ENCODE measurements at places on chromosomes 7 and 10. TPM values are rescaled to one million over a fixed set of nuclear protein-coding genes. Genes with fewer than 3 reads are reported as not detected.

PTER gene
- total RNA-seq = 33.1 TPM

TDRD1 gene
- 0.25 TPM for total RNA-seq

C10orf90 gene
- total RNA-seq = not detected

TBRG4 gene
- 163 TPM for total RNA-seq

CALML3 gene
- not detected for total RNA-seq

DNA sequence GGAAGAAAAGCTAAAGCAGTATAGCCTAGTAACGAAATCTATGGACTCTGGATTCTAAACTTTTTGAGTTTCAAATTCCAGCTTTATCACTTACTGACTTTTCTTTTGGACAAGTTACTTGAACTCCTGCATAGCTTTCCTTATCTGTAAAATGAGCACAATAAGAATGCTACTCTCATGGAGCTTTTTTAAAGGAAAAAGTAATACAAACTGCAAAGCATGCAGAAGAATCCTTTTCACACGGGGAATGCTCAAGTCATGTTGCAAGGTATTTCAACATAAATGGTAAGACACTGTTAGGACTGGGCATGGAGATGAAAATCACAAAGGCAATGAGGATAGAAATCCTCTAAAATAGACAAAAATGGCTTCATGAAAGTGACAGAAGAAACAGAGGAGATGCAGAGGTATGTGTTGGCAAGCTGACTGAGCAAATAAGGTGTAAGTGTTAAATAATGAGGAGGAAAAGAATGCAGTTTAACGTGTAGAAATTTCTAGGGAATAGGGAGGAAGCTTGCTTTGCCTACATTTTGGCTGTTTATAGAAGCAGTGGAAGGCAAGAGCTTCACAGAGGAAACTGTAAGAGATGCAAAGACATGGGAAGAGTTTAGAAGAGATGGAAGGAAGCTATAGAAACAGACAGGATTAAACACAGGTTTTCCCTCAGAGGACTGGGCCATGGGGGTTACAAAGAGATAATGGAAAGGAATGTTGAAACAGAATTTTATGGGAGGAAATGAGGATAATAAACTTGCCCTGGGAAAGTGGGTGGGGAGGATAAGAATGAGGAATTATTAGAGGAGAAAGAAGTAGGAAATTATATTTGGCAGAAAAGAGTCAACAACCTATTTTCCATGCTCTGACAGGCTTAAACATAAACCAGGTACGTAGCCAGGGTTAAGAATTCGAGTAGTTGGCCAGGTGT is 28.8 kb upstream of the SNX13 start:
- H3K4me3 ChIP-seq = no peak overlapping the region
- H3K27ac ChIP-seq = no peak overlapping the region
- peaks cover 7% of the 10 kb centered on the region for H3K27me3 ChIP-seq
- DNase-seq = no peak
- H3K4me1 ChIP-seq = no peaks in the 10 kb centered on the region

- H3K27me3 ChIP-seq = peaks cover 9% of the 10 kb centered on the region
- H3K4me3 ChIP-seq = no peak overlapping the region
- DNase-seq = no peak
- H3K36me3 ChIP-seq = no peaks in the 10 kb centered on the region
- no peak overlapping the region for H3K27ac ChIP-seq
Observed at GRCh38 chr10:3354174-3354900, 181.8 kb upstream of the PITRM1 start.

GRCh38 chr7:88318196-88318595 is 11.5 kb upstream of the STEAP4 start:
- H3K4me1 ChIP-seq = no peaks in the 10 kb centered on the region
- no peak overlapping the region for H3K4me3 ChIP-seq
- no peak for DNase-seq
- no peak overlapping the region for H3K27ac ChIP-seq

DNA sequence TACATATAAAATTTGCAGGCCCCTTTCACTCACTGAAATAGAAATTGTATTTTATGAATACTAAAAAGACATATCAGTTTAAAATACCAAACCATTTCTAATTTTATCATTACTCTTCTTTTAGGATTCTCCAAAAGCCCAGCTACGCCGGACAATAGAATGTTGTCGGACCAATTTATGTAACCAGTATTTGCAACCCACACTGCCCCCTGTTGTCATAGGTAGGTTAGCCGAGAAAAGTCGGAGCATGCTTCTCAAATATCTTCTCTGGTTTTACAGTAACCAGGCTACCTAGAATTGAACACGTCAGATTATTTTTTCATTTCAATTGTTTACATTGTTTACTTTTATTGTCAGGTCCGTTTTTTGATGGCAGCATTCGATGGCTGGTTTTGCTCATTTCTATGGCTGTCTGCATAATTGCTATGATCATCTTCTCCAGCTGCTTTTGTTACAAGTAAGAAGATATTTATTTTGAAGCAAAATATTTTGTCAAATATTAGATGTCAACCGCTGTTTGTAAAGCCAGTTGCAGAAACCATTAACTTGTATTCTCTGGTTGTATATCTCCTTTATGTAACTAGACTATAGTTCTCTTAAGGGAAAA is 57.6 kb downstream of the MMRN2 start:
- peak; percentile 60 for DNase-seq
- peaks cover 8% of the 10 kb centered on the region for H3K36me3 ChIP-seq
- H3K27me3 ChIP-seq = no peaks in the 10 kb centered on the region
- H3K27ac ChIP-seq = no peak overlapping the region
- peaks cover 3% of the 10 kb centered on the region for H3K4me1 ChIP-seq

DNA sequence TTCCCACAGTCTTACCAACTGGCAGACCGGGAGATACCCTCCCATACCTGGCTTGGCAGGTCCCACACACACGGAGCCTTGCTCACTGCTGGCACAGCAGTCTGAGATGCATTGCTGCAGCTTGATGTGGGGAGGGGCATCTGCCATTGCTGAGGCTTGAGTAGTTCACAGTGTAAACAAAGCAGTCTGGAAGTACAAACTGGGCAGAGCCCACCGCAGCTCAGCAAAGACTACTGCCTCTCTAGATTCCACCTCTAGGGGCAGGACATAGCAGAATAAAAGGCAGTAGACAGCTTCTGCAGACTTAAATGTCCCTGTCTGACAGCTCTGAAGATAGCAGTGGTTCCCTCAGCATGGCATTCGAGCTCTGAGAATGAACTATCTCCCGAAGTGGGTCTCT is 69.6 kb upstream of the RELN start:
- no peak overlapping the region for H3K4me3 ChIP-seq
- no peaks in the 10 kb centered on the region for H3K4me1 ChIP-seq
- no peaks in the 10 kb centered on the region for H3K36me3 ChIP-seq
- peaks cover 3% of the 10 kb centered on the region for H3K27me3 ChIP-seq
- H3K27ac ChIP-seq = no peak overlapping the region

DNA sequence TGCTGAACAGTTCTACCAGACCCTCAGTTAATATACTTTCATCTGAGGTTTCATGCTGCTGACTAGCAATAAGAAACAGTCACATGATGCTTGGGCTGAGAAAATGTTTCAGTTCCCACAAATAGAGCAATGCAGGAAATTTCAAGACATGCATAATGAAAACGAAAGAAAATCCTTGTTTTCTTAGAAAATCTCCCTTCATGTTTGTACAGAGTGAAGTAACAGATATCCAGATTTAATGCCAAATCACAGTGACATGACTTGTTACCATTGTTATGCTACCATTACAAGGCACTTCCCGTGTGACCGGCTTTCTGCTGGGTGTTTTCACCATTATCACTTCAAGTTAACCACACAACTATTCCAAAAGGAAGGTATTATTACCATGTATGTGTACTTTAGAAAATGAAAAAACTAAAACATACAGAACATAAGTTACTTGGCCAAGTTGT is 121.7 kb downstream of the DOCK4 start:
- no peak overlapping the region for H3K27ac ChIP-seq
- H3K4me3 ChIP-seq = no peak overlapping the region
- H3K4me1 ChIP-seq = peaks cover 3% of the 10 kb centered on the region
- DNase-seq = no peak
- H3K36me3 ChIP-seq = no peaks in the 10 kb centered on the region

DNA sequence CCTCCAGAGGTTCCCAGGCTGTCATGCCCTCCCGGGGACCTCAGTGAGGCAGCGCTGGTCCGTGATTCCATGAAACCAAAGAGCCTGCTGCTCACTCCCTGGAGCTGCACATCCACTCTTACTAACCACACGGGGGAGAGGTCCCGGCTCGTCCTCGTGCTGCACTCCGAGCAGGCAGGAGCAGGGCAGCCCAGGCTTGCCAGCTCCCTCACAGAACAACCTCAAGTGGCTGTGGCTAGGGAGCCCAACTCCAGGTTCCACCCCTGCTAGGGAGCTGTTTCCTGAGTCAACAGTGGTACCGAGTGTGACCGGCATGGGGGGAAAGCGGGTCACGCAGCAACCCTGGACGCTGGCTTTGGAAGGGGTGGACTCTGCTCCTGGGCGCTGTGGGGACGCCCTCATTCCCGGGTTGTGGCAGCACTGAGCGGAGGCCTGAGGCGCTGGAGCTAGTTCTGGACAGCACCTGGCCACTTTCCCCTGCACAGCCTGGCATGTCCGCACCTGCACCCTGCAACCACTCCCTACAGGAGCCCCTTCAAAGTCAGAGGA is 27.9 kb upstream of the PPP2R2D start:
- H3K27me3 ChIP-seq = peaks cover 10% of the 10 kb centered on the region
- no peak for DNase-seq
- no peaks in the 10 kb centered on the region for H3K36me3 ChIP-seq

GRCh38 chr10:122954731-122955050 is 664 bp upstream of the C10orf88 start:
- peaks cover 22% of the 10 kb centered on the region for H3K4me1 ChIP-seq
- peaks cover 11% of the 10 kb centered on the region for H3K36me3 ChIP-seq

GRCh38 chr7:131624536-131624935 is 68.1 kb upstream of the PODXL start:
- no peak overlapping the region for H3K4me3 ChIP-seq
- H3K36me3 ChIP-seq = no peaks in the 10 kb centered on the region
- H3K4me1 ChIP-seq = no peaks in the 10 kb centered on the region
- DNase-seq = no peak
- no peak overlapping the region for H3K27ac ChIP-seq

DNA sequence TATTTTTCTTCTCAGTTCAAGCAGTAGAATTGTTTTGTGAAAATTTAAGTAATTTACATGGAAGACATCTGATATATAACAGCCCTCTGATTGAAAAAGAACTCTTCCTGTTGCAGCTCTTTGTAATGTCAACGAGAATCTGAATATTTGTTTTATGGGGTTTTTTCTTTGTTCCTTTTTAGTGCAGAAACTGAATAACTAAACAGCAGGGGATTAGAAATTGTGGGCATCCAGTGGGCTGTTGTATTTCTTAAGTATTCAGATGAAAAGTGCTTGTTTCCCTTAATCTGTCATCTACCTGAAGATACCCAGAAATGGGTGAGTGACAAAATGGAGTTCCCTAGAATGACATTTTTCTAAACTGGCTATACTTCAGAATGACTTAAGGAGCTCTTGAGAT is 7.4 kb downstream of the ARL4A start:
- H3K36me3 ChIP-seq = no peaks in the 10 kb centered on the region
- H3K27me3 ChIP-seq = no peaks in the 10 kb centered on the region
- no peak for DNase-seq

GRCh38 chr10:112990271-112990670 is 40.2 kb downstream of the TCF7L2 start:
- peaks cover 1% of the 10 kb centered on the region for H3K36me3 ChIP-seq
- H3K4me1 ChIP-seq = peaks cover 18% of the 10 kb centered on the region
- no peak overlapping the region for H3K4me3 ChIP-seq
- DNase-seq = no peak

- H3K27me3 ChIP-seq = peaks cover 2% of the 10 kb centered on the region
- DNase-seq = no peak
- no peaks in the 10 kb centered on the region for H3K36me3 ChIP-seq
- no peaks in the 10 kb centered on the region for H3K4me1 ChIP-seq
- no peak overlapping the region for H3K4me3 ChIP-seq
Observed at GRCh38 chr7:12490107-12490688, 80.3 kb upstream of the SCIN start.

GRCh38 chr7:11297126-11297625 is 323.5 kb downstream of the PHF14 start:
- H3K27me3 ChIP-seq = peaks cover 4% of the 10 kb centered on the region
- no peak for DNase-seq
- H3K4me3 ChIP-seq = no peak overlapping the region
- H3K27ac ChIP-seq = no peak overlapping the region

- no peaks in the 10 kb centered on the region for H3K27me3 ChIP-seq
- no peak overlapping the region for H3K4me3 ChIP-seq
- no peak overlapping the region for H3K27ac ChIP-seq
- no peak for DNase-seq
Observed at GRCh38 chr7:113267885-113268284, 149.5 kb upstream of the SMIM30 start.

DNA sequence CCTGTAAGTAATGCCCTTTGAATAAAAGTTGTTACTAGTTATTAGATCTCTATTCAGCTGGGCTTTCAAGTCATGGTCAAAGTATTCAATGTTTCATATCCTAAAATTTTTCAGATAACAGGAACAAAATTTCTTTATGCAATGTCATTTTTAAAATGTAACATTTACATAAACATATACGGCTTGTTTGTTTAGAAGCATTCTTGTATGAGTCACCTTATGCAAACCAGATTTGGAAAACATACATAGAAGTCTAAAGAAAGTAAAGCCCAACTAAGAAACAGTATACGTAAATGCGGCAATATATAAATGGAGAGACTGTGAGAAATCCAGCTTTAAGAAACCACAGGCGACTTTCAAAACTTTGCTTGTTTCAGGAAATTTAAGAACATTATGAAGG is 10.5 kb downstream of the TMEM168 start:
- peaks cover 27% of the 10 kb centered on the region for H3K4me1 ChIP-seq
- no peak overlapping the region for H3K27ac ChIP-seq
- H3K27me3 ChIP-seq = no peaks in the 10 kb centered on the region
- H3K4me3 ChIP-seq = no peak overlapping the region
- H3K36me3 ChIP-seq = peaks cover 47% of the 10 kb centered on the region

- DNase-seq = no peak
- H3K4me3 ChIP-seq = no peak overlapping the region
- no peaks in the 10 kb centered on the region for H3K36me3 ChIP-seq
- no peaks in the 10 kb centered on the region for H3K4me1 ChIP-seq
- no peak overlapping the region for H3K27ac ChIP-seq
Observed at GRCh38 chr7:82704121-82704520, 260.5 kb upstream of the CACNA2D1 start.

DNA sequence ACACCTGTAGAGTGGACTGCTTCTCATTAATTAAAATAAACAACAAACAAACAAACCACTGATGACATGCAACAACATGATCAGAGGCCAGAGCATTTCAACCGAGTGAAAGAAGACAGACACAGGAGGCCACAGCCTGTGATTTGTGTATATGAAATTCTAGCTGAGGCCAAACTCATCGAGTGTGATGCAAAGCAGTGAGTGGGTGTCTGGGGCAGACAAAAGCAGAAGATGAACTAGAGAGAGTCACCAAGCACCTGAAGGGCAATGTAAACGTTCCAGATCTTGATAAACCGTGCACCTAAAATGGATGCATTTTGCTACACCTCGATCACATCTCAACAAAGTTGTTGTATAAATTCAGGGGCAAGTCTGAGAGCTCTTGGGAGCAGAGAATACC is 108.4 kb downstream of the KLF6 start:
- H3K27me3 ChIP-seq = no peaks in the 10 kb centered on the region
- no peak overlapping the region for H3K27ac ChIP-seq
- H3K4me3 ChIP-seq = no peak overlapping the region
- no peak for DNase-seq
- H3K4me1 ChIP-seq = no peaks in the 10 kb centered on the region

Data from activated CD4-positive, alpha-beta T cell treated with anti-CD3 and anti-CD28 coated beads for 36 hours (primary cell).